ENCODE measurements at places on chromosomes 1 and 21. TPM values are rescaled to one million over a fixed set of nuclear protein-coding genes. Genes with fewer than 3 reads are reported as not detected.

- DNase-seq = no peak
These were observed 4.7 kb downstream of the ZBTB7B start for GRCh38 chr1:155007251-155007828.

DNA sequence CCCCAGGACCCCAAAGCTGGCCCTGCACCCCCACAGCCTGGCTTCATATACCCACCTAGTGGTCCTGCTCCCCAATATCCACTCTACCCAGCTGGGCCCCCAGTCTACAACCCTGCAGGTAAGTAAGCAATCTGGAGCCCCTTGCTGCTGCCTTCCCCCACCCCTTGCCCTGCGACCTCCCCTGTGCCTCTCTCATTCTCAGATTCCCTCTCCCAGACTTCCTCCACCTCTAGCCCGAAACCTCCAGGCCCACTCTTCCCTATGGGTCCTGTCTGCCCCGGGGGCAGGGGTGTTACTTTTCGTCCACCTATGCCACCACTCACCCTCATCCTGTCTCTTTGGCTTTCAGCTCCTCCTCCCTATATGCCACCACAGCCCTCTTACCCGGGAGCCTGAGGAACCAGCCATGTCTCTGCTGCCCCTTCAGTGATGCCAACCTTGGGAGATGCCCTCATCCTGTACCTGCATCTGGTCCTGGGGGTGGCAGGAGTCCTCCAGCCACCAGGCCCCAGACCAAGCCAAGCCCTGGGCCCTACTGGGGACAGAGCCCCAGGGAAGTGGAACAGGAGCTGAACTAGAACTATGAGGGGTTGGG is 2.9 kb downstream of the SHISA4 start:
- no peak for DNase-seq

CREB3L4 gene
- total RNA-seq = 24.6 TPM

DNA sequence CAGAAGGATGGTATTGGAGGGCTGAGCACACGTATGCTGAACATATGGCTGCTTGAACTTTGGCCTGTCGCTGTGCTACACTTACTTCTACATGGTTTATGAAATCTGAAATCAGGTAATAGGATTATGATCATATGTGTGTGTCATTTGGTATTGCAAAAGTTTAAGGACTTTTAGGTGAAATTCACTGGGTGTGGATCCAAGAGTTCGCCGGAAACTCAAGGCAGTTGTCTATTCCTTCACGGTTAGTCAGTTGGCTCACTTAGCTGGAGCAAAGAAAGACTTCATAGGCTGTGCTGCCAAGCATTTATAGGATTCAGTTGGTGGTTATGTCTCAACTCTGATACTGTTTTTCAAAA is 927 bp downstream of the UAP1 start:
- no peak for DNase-seq

DNA sequence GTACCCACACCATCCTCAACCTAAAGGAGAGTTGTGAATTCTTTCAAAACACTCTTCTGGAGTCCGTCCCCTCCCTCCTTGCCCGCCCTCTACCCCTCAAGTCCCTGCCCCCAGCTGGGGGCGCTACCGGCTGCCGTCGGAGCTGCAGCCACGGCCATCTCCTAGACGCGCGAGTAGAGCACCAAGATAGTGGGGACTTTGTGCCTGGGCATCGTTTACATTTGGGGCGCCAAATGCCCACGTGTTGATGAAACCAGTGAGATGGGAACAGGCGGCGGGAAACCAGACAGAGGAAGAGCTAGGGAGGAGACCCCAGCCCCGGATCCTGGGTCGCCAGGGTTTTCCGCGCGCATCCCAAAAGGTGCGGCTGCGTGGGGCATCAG is 638 bp upstream of the OLIG2 start:
- DNase-seq = no peak

DNA sequence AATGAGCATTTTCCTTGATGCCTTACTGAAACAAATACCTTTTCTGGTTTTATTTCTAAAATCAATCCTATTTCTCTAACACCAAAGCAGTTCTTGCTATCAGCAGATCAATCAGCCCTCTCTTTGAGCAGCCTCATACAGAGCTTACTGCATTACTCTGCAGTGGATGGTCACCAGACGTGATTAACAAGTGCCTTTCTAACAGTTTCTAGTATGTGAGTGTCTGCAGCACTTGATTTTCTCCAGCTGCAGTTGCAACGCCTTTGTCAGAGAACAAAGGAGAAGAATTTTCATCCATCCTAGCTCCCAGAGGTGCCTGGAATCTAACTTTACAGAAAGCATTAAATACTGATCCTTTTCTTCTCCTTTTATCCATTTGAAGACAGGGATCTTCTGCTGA is 177.3 kb upstream of the SGIP1 start:
- DNase-seq = no peak

- peak; percentile 87 for DNase-seq
These were observed 7.4 kb downstream of the KYAT3 start for GRCh38 chr1:88985032-88985431.

DNA sequence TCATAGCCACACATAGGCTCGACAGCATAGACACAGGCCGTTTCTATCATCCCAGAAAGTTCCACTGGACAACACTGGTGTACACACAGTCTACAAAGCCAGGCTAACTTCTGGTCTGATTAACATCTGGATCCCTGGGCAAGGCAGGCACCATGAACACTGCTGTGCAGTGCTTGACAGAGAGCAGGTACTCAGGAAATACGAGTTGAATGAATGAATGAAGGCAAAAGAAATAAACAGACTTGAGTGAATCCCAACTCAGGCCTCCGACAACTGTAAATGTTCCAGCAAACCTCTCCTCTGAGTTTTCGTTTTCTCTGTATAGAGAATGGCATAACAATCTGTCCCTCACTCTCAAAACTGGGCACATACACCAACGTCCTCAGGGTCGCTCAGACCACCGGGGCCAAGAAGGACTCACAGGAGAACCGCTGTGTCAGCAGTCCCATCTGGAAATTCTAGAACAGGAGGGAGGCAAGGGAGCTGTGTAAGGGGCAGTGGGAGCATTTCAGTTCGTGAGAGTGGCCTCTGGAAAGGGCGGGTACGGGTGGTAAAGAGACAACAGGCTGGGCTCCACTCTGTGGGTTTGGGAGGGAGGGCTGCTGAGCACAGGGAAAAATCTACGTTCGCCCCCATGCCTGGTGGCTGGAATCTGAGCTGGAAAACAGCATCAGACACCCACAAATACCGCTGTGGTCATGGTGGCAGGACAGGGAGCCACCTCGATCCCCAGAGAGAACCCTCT is 15.1 kb upstream of the ECE1 start:
- no peak for DNase-seq

DNA sequence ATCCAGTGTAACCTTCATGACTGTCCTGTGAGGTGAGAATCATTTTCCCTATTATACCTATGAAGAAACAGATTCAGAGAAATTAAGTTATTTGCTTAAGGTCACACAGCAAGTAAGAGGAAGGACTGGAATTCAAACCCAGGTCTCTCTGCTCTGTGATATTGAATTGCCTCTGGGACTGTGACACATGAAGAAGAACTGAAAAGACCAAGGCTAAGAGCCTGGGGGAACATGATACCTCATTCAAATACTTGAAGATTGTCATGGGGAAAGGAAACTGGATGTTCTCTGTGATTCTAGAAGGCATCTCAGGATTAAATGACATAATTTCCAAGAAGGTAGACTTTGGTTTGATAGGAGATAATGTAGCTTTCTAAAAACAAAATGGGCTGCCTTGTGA is 3.6 kb downstream of the WDTC1 start:
- no peak for DNase-seq

- DNase-seq = no peak
These were observed 227.7 kb downstream of the GPATCH2 start for GRCh38 chr1:217403026-217403720.

Measured in testis (tissue), 5 donors.